ENCODE measurements at places on chromosomes 2 and 18. TPM values are rescaled to one million over a fixed set of nuclear protein-coding genes. Genes with fewer than 3 reads are reported as not detected.
A peak's percentile ranks its signal among the peaks of the same experiment; 100 is the strongest.

GRCh38 chr2:15918761-15919356 is 21.5 kb upstream of the MYCN start:
- no peak for DNase-seq

DNA sequence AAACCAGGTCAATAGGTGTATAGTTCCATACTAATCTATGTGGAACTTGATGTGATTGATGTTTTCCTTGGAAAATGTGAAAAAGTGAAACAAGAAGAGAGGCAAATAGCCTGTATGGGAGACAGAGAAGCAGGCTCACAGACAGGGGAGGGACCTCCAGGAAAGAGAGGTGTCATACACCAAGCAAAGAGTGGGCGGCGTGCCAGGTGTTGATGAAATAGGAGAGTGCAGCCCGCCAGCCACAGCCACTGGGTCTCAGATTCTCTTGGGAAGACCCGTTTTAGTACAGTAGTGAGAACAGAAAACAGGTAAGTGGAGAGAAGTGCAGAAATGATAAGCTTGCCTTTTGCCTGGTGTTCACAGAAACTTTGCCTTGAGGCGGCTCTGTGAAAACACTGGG is 301.9 kb downstream of the ZNF407 start:
- peak; percentile 10 for DNase-seq

RFX8 gene
- 10.6 TPM for total RNA-seq

DNA sequence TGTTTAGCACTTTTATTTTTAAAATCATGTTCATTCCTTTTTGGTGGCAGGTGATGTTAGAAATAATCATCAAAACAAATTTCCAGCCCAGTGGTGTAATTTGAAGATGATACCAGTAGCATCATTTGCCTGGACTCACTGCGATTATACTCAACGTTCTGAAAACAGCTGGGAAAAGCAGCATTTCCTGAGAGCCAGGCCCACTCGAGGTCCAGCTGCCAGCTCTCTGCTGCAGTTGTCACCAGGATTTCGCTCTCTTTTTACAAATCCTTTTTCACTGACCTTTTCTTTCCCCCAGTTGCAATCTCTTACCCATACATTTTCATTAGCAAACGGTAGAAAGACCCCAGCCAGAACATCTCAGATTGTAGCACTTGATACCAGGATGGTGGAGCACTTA is 110.6 kb upstream of the LYPD1 start:
- DNase-seq, result no peak

DNA sequence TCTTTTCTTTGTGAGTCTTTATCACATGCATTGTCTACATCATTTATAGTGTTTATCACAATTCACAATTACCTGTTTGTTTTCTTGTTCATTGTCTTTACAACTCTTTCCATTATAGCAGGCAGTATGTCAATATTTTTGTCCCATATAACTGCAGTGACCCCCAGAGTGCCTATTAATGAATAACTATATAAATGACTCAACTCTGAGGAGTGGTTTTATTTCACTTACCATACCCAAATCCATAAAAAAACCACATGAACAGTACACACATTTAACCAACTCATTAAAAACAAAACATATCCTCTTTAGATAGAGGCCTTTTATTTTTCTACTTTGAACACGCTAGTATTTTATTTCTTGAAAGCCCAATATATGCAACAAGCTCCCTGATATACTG is 1419.1 kb upstream of the NXPH2 start:
- no peak for DNase-seq

SFT2D3 gene
- 3.6 TPM for total RNA-seq

DNA sequence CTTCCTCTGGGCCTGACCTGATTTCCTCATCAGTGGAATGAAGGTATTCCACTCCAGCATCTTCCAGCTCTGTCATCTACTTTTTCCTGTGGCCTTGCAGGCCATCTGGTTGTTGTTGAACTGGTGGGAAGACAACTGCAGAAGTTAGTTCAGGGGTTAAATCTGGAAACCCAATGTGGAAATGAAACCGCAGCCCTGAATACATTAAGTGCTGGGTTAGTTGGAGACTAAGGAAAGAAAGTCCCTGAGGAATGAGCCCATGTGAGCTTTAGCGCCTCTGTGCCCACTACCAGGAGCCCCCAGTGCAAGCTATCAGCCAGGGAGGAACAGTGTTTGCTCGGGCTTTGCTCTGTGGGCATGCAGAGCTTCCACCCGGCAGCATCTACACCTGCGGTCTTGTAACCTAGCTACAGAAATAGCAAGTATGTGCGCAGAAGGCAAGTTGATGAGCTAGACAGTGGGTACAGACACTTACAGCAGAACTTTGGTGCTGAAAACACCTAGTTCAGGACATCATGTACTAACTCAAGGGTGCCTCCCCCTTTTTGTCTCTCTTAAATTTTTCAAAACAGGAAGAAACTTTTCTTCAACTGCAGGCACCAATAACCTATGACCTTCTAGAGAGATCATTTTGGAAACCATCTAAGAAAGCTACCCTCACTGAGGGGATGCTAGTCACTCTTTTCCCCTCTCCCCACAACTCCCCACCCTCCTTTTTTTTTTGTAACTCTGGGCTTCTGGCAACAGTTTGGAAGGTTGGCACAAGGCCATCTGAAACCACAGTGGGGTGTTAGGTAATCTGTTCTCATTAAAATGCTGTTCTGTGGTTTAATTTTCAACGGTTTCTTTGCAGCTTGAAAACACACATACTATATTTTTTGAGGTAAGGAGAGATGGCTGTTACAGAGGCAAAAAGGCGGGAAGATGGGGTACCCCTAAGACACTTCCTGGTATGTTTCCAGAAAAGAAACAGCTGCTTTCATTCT is 18.3 kb upstream of the CXCR4 start:
- DNase-seq, result no peak

CYP26B1 gene
- total RNA-seq, result 0.05 TPM

DNA sequence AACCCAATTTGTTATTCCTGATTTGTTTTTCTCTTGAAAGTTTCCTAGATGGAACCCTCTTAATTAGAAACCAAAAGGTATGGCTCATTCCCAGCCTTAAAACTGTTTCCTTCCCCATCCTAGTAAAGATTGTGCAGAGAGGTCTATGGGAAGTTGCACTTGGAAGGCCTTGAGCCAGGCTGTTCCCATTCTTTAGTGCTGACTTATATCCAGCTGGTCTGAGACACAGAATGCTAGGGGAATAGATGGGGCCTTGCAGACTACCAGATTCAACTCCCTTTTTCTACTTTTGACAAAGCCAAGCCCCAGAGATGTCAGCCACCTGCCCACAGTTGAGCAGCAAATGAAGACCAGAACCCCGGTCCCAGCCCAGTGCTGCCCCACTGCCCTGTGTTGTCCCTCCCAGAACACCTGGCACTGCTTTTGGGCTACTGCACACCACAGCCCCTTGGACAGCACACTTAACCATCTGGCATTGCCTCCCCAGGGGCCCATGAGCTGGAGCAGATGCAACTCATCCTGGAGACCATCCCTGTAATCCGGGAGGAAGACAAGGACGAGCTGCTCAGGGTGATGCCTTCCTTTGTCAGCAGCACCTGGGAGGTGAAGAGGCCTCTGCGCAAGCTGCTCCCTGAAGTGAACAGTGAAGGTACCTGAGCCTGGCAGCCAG is 98.2 kb downstream of the MRO start:
- no peak for DNase-seq

DNA sequence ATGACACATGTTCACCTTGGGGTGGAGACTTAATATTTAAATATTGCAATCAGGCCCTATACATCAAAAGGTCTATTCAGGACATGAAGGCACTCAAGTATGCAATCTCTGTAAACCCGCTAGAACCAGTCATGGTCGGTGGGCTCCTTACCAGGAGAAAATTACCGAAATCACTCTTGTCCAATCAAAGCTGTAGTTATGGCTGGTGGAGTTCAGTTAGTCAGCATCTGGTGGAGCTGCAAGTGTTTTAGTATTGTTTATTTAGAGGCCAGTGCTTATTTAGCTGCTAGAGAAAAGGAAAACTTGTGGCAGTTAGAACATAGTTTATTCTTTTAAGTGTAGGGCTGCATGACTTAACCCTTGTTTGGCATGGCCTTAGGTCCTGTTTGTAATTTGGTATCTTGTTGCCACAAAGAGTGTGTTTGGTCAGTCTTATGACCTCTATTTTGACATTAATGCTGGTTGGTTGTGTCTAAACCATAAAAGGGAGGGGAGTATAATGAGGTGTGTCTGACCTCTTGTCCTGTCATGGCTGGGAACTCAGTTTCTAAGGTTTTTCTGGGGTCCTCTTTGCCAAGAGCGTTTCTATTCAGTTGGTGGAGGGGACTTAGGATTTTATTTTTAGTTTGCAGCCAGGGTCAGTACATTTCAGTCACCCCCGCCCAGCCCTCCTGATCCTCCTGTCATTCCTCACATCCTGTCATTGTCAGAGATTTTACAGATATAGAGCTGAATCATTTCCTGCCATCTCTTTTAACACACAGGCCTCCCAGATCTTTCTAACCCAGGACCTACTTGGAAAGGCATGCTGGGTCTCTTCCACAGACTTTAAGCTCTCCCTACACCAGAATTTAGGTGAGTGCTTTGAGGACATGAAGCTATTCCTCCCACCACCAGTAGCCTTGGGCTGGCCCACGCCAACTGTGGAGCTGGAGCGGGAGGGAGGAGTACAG is 108.1 kb downstream of the XRCC5 start:
- DNase-seq, result peak; percentile 95

HOXD8 gene
- 8.9 TPM for total RNA-seq

DNA sequence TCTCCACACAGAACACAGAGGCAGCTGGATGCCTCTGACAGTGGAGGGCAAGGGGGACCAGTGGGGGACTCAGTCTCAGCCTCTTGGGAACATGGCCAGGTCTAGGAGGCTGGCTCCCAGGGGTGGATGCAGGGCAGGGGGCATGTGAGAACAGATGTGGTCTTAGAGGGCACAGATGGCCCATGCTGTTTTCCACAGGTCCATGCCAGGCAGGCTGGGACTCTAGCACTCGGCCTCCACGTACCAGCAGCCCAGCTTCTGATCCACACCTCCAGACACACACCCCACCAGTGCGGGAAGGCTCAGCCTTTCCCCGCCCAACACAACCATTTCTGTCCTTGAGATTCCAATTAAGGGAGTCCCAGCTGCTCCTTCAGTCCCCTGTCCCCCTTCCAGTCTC is 42.4 kb downstream of the TNS1 start:
- no peak for DNase-seq

- DNase-seq, result no peak
These were observed 47.7 kb downstream of the ZNF516 start for GRCh38 chr18:76447258-76447890.

DNA sequence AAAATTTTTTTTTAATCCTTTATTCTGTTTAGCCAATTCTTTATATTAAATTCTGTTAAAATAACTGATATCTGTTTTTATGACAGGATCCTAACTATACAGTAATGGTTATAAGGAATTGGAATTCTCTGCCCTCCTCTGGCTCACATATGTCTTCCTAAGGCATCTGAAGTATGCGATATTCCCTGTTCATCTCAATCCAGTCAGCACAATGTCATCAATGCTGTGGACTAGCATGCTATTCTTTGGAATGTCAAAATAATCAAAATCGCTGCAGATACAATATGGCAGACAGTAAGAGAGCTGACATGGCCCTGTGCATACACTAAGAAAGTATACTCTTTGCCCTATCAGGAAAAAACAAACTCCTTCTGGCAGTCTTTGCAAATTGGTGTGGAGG is 107.6 kb downstream of the AP1S3 start:
- no peak for DNase-seq

NCKAP5 gene
- total RNA-seq, result 0.47 TPM

- DNase-seq, result peak; percentile 13
These were observed 697 bp downstream of the LGALSL start for GRCh38 chr2:64454386-64455332.

DNA sequence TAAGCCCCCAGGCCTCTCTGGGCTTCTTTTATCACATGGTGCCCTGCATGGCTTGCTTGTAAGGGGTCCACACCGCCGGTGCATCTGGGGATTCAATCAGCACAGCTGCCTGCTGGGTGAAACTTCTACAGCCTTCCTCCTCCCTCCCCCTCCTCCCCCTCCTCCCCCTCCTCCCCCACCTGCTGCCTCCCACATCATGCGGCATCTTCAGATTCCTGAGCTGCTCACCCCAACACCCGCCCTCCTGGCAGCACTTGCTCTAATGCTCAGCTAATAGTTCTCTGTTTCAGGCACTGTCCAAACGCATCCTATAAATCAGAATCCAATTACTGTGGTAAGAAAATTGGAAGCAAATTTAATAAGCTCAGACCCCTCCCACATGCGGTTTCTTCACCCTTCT is 150.7 kb downstream of the GALNT14 start:
- DNase-seq, result no peak

DNA sequence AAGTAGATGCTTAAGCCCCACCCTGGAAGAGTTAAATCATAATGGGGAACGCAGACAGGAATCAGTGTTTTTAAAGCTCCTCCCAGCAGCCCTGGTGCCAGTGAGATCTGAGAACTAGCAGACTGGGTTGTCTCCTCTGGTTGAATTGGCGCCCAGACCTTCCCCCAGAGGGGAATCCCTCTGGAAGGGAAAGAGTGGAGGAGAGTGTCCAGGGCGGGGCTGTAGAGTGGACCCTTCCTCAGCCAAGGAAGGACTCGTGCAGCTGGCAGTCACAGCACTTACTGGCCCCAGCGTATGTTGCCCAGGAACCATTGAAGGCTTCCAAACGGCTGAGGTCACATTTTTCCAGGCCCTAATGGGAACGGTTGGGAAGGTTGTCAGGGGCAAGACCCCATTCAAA is 62.5 kb downstream of the TGOLN2 start:
- no peak for DNase-seq

TMEM200C gene
- not detected for total RNA-seq

DNA sequence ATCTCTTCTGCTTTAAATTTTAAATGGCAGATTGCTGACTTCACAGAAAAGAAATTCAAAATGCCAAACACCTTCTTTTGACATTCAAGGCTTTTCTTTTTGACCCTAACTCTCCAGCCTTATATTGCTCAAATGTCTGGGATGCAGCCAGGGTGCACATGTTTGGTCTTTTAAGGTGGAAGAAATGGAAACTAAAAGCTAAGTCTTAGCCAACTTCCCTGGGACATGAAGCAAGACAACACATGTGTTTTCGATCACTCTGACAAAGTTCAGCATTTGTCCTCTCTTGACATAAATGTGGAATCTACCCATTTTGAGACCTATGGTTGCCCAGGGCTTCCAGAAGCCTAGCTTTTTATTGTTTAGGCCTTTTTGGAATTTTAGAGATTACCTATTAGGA is 161.6 kb downstream of the RDH14 start:
- no peak for DNase-seq

EMX1 gene
- not detected for total RNA-seq

PRKAG3 gene
- not detected for total RNA-seq

GRCh38 chr2:121187351-121187981 is 97.5 kb downstream of the TFCP2L1 start:
- no peak for DNase-seq

GRCh38 chr2:56889738-56890137 is 705.9 kb downstream of the CCDC85A start:
- no peak for DNase-seq

- peak; percentile 45 for DNase-seq
These were observed at the start of gene NAB1 for GRCh38 chr2:190649035-190649797. Gene NAB1 (plus strand): TSS chr2:190649083. CDS start chr2:190659177, 10,094 bp downstream.

- DNase-seq, result peak; percentile 58
These were observed 13.2 kb downstream of the SPATS2L start for GRCh38 chr2:200319548-200320337.
